Mesothelial cell of epicardium (in vitro differentiated cells): ENCODE measurements at places on chromosomes 7 and 10.

DNA sequence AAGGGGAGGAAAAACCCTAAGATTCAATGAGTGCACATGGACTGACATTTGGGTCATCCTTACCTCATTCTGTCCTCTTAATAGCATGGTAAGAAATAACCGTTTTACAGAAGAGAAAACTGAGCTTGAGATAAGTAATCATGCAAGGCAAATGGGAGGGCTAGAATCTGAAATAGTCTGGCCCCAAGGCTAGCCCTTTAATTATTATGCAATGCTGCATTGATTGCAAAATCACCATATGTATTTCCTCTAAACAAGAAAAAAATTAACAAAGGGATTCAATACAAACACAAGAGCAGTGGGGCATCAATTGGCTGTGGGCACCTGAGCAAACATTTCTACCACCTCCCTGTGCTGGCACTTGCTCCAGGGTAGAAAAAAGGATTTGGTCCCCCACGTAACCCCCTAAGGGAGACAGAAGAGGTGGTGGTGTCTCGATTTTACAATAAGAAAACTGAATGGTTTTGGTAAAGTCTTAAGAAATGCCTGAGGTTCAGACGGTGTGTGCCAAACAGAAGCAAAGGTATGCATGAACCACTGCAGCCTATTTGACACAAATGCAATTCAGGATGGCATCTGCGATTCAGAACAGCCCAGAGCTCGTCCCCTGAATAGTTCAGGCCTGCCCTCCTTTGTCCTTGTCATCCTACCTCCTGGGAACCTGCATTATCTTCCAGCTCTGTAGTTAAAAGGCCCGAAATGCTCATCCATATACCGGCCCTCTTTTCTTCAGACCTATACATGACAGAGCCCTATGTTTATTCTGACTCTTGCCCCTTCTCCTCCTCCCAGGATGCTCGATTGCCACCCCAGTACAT is 23.6 kb downstream of the PIP4K2A start:
- no peaks in the 10 kb centered on the region for H3K27me3 ChIP-seq
- H3K4me3 ChIP-seq: no peak overlapping the region
- peaks cover 5% of the 10 kb centered on the region for H3K4me1 ChIP-seq
- no peak overlapping the region for H3K27ac ChIP-seq
- H3K36me3 ChIP-seq: peaks cover 15% of the 10 kb centered on the region
- DNase-seq: no peak

DNA sequence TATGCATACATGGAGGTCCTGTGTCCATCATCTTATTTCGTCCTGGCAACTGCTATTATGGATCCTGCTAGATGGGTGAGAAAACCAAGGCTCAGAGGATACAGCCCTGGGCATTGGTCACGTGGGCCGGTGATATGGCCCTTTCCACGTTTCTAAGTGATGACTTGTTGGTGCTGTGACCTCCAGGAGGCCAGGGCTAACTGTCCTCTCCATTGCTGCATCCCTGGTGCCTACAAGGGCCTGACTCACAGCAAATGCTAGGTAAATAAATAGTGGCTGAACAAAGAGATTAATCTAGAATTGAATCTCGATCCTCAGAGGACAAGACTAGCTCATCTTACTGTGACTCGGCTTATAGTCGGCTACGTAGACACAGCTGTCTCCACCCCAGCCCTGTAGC is 78.6 kb downstream of the FAM53B start:
- H3K36me3 ChIP-seq: peaks cover 13% of the 10 kb centered on the region
- H3K27me3 ChIP-seq: no peaks in the 10 kb centered on the region
- peaks cover 10% of the 10 kb centered on the region for H3K4me1 ChIP-seq
- H3K27ac ChIP-seq: no peak overlapping the region
- no peak for DNase-seq

GRCh38 chr10:26485150-26485941 is 47.2 kb downstream of the APBB1IP start:
- no peak for DNase-seq
- H3K27me3 ChIP-seq: no peaks in the 10 kb centered on the region
- no peaks in the 10 kb centered on the region for H3K36me3 ChIP-seq
- peaks cover 23% of the 10 kb centered on the region for H3K4me1 ChIP-seq
- peak overlapping the region; percentile 3 for H3K27ac ChIP-seq

- peak overlapping the region; percentile 92 for H3K4me3 ChIP-seq
- H3K27ac ChIP-seq: peak overlapping the region; percentile 97
- no peak for DNase-seq
- peaks cover 69% of the 10 kb centered on the region for H3K4me1 ChIP-seq
Measured at GRCh38 chr7:123746931-123747488, 1.8 kb downstream of the WASL start.

- H3K4me1 ChIP-seq: peaks cover 42% of the 10 kb centered on the region
- H3K36me3 ChIP-seq: peaks cover 19% of the 10 kb centered on the region
- H3K27ac ChIP-seq: peak overlapping the region; percentile 86
- DNase-seq: no peak
- no peaks in the 10 kb centered on the region for H3K27me3 ChIP-seq
- H3K4me3 ChIP-seq: no peak overlapping the region
Measured at GRCh38 chr7:117184367-117184766, 138.5 kb downstream of the WNT2 start.

- no peaks in the 10 kb centered on the region for H3K4me1 ChIP-seq
- no peaks in the 10 kb centered on the region for H3K36me3 ChIP-seq
- DNase-seq: no peak
- no peak overlapping the region for H3K4me3 ChIP-seq
Measured at GRCh38 chr10:50866317-50866716, 19.1 kb downstream of the A1CF start.

GRCh38 chr10:21264271-21264670 is 261.2 kb downstream of the SKIDA1 start:
- no peak overlapping the region for H3K27ac ChIP-seq
- no peak for DNase-seq
- peaks cover 4% of the 10 kb centered on the region for H3K36me3 ChIP-seq
- no peaks in the 10 kb centered on the region for H3K27me3 ChIP-seq
- H3K4me3 ChIP-seq: no peak overlapping the region

DNA sequence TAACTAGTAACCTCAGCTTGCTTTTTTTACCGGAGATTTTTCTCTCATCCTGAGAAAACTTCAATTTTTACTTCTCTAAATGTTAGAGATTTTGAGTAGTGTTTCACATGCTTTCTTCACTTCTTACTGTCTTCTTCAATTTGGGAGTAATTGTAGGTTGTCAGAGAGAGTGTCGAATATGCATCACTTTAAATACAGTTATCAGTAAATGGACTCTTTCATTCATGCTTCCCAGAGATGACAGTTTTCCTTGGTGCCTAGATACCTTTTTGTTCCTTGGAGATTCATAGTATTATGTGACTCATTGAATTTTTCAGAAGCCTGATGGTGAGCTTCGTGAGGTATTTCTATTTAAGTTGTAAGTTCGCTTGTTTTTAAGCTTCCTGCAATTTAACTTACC is 169.7 kb downstream of the ADK start:
- H3K4me3 ChIP-seq: no peak overlapping the region
- no peak overlapping the region for H3K27ac ChIP-seq
- no peaks in the 10 kb centered on the region for H3K4me1 ChIP-seq
- H3K27me3 ChIP-seq: no peaks in the 10 kb centered on the region

- peaks cover 12% of the 10 kb centered on the region for H3K4me1 ChIP-seq
- peaks cover 2% of the 10 kb centered on the region for H3K27me3 ChIP-seq
- DNase-seq: no peak
- H3K27ac ChIP-seq: no peak overlapping the region
- no peak overlapping the region for H3K4me3 ChIP-seq
Measured at GRCh38 chr7:41582116-41582515, 120.8 kb downstream of the INHBA start.

- H3K27ac ChIP-seq: no peak overlapping the region
- H3K27me3 ChIP-seq: no peaks in the 10 kb centered on the region
- no peak for DNase-seq
- peaks cover 36% of the 10 kb centered on the region for H3K36me3 ChIP-seq
- peaks cover 11% of the 10 kb centered on the region for H3K4me1 ChIP-seq
Measured at GRCh38 chr7:75884476-75884875, 5.6 kb downstream of the RHBDD2 start.

DNA sequence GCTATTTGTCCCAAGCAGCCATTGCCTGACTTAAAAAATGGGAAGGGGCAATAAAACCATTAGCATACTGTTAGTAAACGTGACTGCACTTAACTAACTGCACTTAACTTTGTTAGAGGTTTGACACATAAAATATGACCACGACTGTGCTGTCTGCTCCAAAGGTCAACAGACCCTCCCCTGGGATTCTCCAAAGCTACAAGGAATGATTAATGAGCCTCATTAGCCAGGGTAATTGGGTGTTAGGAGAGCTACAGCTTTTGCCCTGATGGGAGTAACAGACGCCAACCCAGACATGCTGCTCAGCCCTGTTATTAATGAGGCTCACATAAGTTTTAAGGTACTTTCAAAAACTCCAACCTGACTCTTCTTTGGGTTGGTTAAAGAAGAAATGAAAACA is 129.4 kb upstream of the PLPP4 start:
- no peak for DNase-seq
- H3K27me3 ChIP-seq: peaks cover 28% of the 10 kb centered on the region
- no peaks in the 10 kb centered on the region for H3K4me1 ChIP-seq
- H3K36me3 ChIP-seq: no peaks in the 10 kb centered on the region

DNA sequence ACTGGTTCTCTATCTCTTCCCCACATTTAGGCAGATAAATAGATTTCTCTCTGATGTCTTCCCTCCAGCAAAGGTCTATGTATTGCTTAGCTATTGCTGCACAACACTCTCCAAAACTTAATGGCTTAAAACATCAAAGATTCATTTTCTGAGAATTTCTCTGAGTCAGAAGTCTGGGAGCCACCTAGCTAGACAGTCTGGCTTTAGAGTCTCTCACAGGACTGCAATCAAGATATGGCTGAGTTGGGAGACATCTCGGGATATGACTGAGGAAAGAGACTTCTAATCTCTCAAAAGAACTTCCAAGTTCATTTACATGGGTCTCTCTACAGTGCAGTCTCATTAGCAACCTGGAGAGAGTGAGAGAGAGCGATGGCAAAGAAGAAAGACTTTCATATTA is 553.6 kb upstream of the GHITM start:
- no peaks in the 10 kb centered on the region for H3K36me3 ChIP-seq
- no peak overlapping the region for H3K4me3 ChIP-seq
- DNase-seq: no peak
- no peaks in the 10 kb centered on the region for H3K4me1 ChIP-seq
- H3K27ac ChIP-seq: no peak overlapping the region

GRCh38 chr7:80335511-80336231 is 176.2 kb downstream of the GNAT3 start:
- no peaks in the 10 kb centered on the region for H3K36me3 ChIP-seq
- no peaks in the 10 kb centered on the region for H3K27me3 ChIP-seq
- peaks cover 12% of the 10 kb centered on the region for H3K4me1 ChIP-seq
- no peak overlapping the region for H3K4me3 ChIP-seq

- H3K36me3 ChIP-seq: no peaks in the 10 kb centered on the region
- H3K27ac ChIP-seq: no peak overlapping the region
- peaks cover 10% of the 10 kb centered on the region for H3K4me1 ChIP-seq
- peaks cover 22% of the 10 kb centered on the region for H3K27me3 ChIP-seq
Measured at GRCh38 chr7:28921822-28922221, 36.3 kb downstream of the TRIL start.

GRCh38 chr7:24017519-24017918 is 266.5 kb upstream of the NPY start:
- no peak overlapping the region for H3K4me3 ChIP-seq
- H3K36me3 ChIP-seq: no peaks in the 10 kb centered on the region
- no peak overlapping the region for H3K27ac ChIP-seq
- no peaks in the 10 kb centered on the region for H3K4me1 ChIP-seq
- no peaks in the 10 kb centered on the region for H3K27me3 ChIP-seq
- no peak for DNase-seq

- H3K27ac ChIP-seq: no peak overlapping the region
- DNase-seq: no peak
- peaks cover 19% of the 10 kb centered on the region for H3K36me3 ChIP-seq
- H3K4me1 ChIP-seq: no peaks in the 10 kb centered on the region
Measured at GRCh38 chr7:132897093-132897687, 184.7 kb downstream of the CHCHD3 start.

GRCh38 chr7:18570890-18571478 is 75.4 kb downstream of the HDAC9 start:
- no peak overlapping the region for H3K4me3 ChIP-seq
- no peak for DNase-seq
- H3K27ac ChIP-seq: no peak overlapping the region

DNA sequence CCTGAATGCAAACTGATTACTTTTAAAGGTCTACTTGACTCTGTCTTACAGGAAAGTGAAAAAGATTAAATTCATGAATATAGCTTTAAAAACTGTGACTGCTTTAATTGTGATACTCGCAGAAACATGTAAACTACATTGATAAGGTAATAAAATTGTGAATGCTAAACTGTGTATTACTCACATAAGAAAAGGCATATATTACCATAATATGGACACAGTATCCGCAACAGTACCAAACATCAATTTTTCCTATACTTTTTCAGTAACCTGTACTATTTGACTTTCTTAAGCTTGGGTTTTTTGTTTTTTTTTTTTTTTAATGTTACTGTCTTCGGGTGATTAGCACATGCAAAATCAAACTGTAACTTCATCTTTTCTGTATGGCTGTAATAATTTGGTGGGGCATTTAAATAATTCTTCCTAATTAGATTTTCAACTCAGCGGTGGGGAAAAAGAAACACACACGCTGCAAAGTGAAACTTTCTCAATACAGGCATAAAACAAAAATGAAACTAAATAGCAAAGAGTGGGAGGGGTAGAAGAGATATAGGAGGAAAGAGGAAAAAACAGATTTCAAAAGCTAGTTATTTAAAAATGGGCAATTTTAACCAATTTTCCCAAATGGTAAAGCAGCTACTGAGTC is 23.2 kb downstream of the NT5C3A start:
- peaks cover 27% of the 10 kb centered on the region for H3K4me1 ChIP-seq
- DNase-seq: no peak
- H3K27me3 ChIP-seq: no peaks in the 10 kb centered on the region
- peak overlapping the region; percentile 22 for H3K27ac ChIP-seq

DNA sequence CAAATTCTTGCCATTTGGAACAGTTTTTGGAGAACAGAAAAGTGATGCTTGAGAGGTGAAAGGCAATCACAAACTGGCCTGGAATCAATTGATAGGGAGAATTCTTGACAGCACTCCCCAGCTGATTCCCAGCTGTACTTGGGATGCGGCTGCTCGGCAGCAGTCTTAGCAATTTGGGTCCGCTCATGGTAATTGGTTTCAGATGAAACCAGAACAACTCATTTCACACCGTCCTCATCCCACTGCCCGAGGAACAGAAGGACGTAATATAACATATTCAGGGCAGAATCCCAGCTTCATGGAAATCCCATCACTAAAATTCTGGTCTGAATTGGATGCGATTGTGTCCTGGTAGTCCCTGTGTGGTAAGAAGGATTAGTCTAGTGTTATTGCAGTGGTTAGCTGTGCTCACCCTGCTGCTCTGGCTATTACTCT is 223.3 kb upstream of the FERD3L start:
- H3K4me3 ChIP-seq: peak overlapping the region; percentile 22
- H3K27me3 ChIP-seq: no peaks in the 10 kb centered on the region
- peaks cover 14% of the 10 kb centered on the region for H3K4me1 ChIP-seq
- no peaks in the 10 kb centered on the region for H3K36me3 ChIP-seq

GRCh38 chr7:4033996-4034395 is 648.1 kb upstream of the FOXK1 start:
- H3K27ac ChIP-seq: no peak overlapping the region
- H3K4me1 ChIP-seq: peaks cover 3% of the 10 kb centered on the region
- no peaks in the 10 kb centered on the region for H3K36me3 ChIP-seq
- no peaks in the 10 kb centered on the region for H3K27me3 ChIP-seq

GRCh38 chr7:1902231-1902855 is 232.3 kb downstream of the ELFN1 start:
- no peaks in the 10 kb centered on the region for H3K4me1 ChIP-seq
- H3K36me3 ChIP-seq: no peaks in the 10 kb centered on the region
- no peak overlapping the region for H3K4me3 ChIP-seq
- H3K27me3 ChIP-seq: no peaks in the 10 kb centered on the region
